ENCODE measurements at places on chromosomes 4 and X. TPM values are rescaled to one million over a fixed set of nuclear protein-coding genes. Genes with fewer than 3 reads are reported as not detected.

GRCh38 chr4:139834226-139834662 lies 168.6 kb downstream of the MGST2 start:
- DNase-seq: no peak

WAS gene
- 4.9 TPM for total RNA-seq

DNA sequence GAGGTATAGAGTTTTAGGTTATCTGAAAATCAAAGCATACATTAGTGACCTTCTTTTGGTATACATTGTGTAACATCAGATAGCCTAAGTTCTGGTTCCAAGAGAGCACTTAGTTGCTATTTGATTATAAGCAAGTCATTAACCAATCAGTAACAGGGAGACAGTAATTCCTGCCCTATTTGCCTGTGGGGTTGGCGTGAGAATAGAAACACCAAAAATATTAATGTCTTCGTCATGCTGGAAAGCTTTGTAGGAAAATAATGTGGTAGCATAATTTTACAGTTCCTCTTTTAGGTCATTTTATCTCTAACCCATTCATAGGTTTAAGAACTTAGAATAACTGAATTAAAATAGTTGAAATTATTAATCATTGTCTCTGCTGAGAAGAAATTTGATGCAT lies 37.8 kb downstream of the NPNT start:
- DNase-seq: no peak

GRCh38 chr4:10963241-10963640 lies 278.7 kb upstream of the CLNK start:
- no peak for DNase-seq

- DNase-seq: no peak
These were observed 169.1 kb upstream of the EPHA5 start for GRCh38 chr4:65839164-65839931.
